Left renal cortex interstitium (tissue), 4 donors: ENCODE measurements at places on chromosomes 2 and 18. TPM values are rescaled to one million over a fixed set of nuclear protein-coding genes. Genes with fewer than 3 reads are reported as not detected.

Gene CCDC142
- polyA plus RNA-seq: 11.0 TPM

Gene OR6B2
- not detected for polyA plus RNA-seq

Gene PSMA8
- polyA plus RNA-seq: not detected

Gene OTOF
- 0.20 TPM for polyA plus RNA-seq

Gene CELF4
- 3.4 TPM for polyA plus RNA-seq

Gene IGFBP5
- 464 TPM for polyA plus RNA-seq

Gene SERPINB2
- 0.09 TPM for polyA plus RNA-seq

Gene USP34
- polyA plus RNA-seq: 118 TPM

Gene GBX2
- polyA plus RNA-seq: 0.82 TPM

Gene IMPA2
- 96.4 TPM for polyA plus RNA-seq

Gene SERPINB11
- polyA plus RNA-seq: not detected

Gene REG1B
- not detected for polyA plus RNA-seq

Gene STRADB
- polyA plus RNA-seq: 77.6 TPM

Gene CLEC4F
- not detected for polyA plus RNA-seq

Gene SCN3A
- 0.64 TPM for polyA plus RNA-seq

Gene INHA
- 1.9 TPM for polyA plus RNA-seq

Gene RAMP1
- polyA plus RNA-seq: 6.1 TPM

Gene DNER
- 66.3 TPM for polyA plus RNA-seq

Gene RUFY4
- polyA plus RNA-seq: 0.27 TPM

Gene NOTO
- polyA plus RNA-seq: 0.17 TPM

Gene LYPD1
- polyA plus RNA-seq: 126 TPM

Gene SMIM21
- polyA plus RNA-seq: 0.10 TPM

Gene CFAP65
- polyA plus RNA-seq: 0.24 TPM

Gene C2orf72
- 4.0 TPM for polyA plus RNA-seq

Gene CRYGC
- not detected for polyA plus RNA-seq

Gene CHRNG
- polyA plus RNA-seq: 1.4 TPM

Gene TUBB8B
- polyA plus RNA-seq: 0.76 TPM

Gene KCNIP3
- polyA plus RNA-seq: 22.3 TPM

Gene AKAIN1
- polyA plus RNA-seq: not detected

Gene SERPINB3
- polyA plus RNA-seq: not detected

Gene ZNF512
- polyA plus RNA-seq: 84.9 TPM

Gene GALNT5
- polyA plus RNA-seq: 0.58 TPM

Gene IL1R2
- polyA plus RNA-seq: 0.59 TPM

Gene FNDC4
- 8.3 TPM for polyA plus RNA-seq

Gene LMAN2L
- 52.6 TPM for polyA plus RNA-seq

Gene MAP2
- polyA plus RNA-seq: 36.2 TPM

Gene IKZF2
- polyA plus RNA-seq: 10.1 TPM

Gene C2orf81
- polyA plus RNA-seq: 8.2 TPM

Gene G6PC2
- 0.21 TPM for polyA plus RNA-seq

Gene CENPA
- 16.2 TPM for polyA plus RNA-seq

Gene RAB6C
- polyA plus RNA-seq: 0.85 TPM

Gene OTX1
- polyA plus RNA-seq: not detected

Gene PIEZO2
- 15.7 TPM for polyA plus RNA-seq

Gene CCDC68
- polyA plus RNA-seq: 9.0 TPM

Gene SH3YL1
- polyA plus RNA-seq: 117 TPM

Gene CYRIA
- polyA plus RNA-seq: 3.3 TPM

Gene CTLA4
- polyA plus RNA-seq: not detected

Gene LRP1B
- polyA plus RNA-seq: 0.99 TPM

Gene DSC1
- polyA plus RNA-seq: 1.4 TPM
